Subcutaneous adipose tissue (tissue), 4 donors: ENCODE measurements at places on chromosomes 2 and 18. TPM values are rescaled to one million over a fixed set of nuclear protein-coding genes. Genes with fewer than 3 reads are reported as not detected.

C2orf80 gene
- not detected for total RNA-seq

HRH4 gene
- not detected for total RNA-seq

AQP12B gene
- not detected for total RNA-seq

RPRM gene
- not detected for total RNA-seq

SLC9A2 gene
- total RNA-seq = under 0.01 TPM

TRIM43 gene
- not detected for total RNA-seq

RAX gene
- not detected for total RNA-seq

CENPA gene
- 0.66 TPM for total RNA-seq

REEP1 gene
- total RNA-seq = 0.49 TPM

LYPD6 gene
- total RNA-seq = not detected

ARHGAP15 gene
- total RNA-seq = 32.5 TPM

CCDC138 gene
- total RNA-seq = 2.6 TPM

CYP27A1 gene
- 29.9 TPM for total RNA-seq

CABYR gene
- total RNA-seq = 2.2 TPM

IGFBP2 gene
- total RNA-seq = 18.9 TPM

GALNT13 gene
- total RNA-seq = 10.8 TPM

STRADB gene
- total RNA-seq = 55.0 TPM

MYO3B gene
- total RNA-seq = not detected

ZEB2 gene
- 220 TPM for total RNA-seq

SLC19A3 gene
- total RNA-seq = 322 TPM

BCL11A gene
- 0.44 TPM for total RNA-seq

SOCS6 gene
- 11.5 TPM for total RNA-seq

ANTXR1 gene
- total RNA-seq = 88.7 TPM

CHST9 gene
- total RNA-seq = not detected

DARS1 gene
- 90.7 TPM for total RNA-seq

DYSF gene
- 26.6 TPM for total RNA-seq
